ENCODE measurements at places on chromosomes 13 and 19. TPM values are rescaled to one million over a fixed set of nuclear protein-coding genes. Genes with fewer than 3 reads are reported as not detected.
A peak's percentile ranks its signal among the peaks of the same experiment; 100 is the strongest.

DNA sequence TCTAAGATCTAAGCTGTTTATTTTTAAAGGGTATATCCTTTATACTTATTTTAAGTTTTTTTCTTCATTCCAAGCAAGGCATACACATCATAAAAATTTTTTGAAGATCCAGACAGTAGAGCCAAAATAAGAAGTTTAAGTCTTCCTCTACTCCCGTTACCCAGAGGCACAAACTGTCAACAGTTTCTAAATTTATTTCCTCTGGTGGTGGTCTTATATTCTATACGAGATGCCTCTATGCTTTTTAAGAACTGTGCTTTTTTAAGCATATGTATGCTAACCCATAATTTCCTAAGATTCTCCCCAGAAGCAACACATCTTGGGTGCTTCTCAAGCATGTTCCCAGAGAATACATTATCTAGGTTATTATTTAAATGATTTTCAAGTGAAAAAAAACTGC lies 383.6 kb downstream of the COG6 start:
- H3K4me3 ChIP-seq = no peak overlapping the region
- no peak for DNase-seq
- H3K4me1 ChIP-seq = no peaks in the 10 kb centered on the region
- H3K27me3 ChIP-seq = no peaks in the 10 kb centered on the region
- no peak overlapping the region for H3K27ac ChIP-seq

- H3K36me3 ChIP-seq = no peaks in the 10 kb centered on the region
- no peaks in the 10 kb centered on the region for H3K4me1 ChIP-seq
- no peak overlapping the region for H3K4me3 ChIP-seq
- peak; percentile 42 for DNase-seq
- H3K27ac ChIP-seq = no peak overlapping the region
- H3K27me3 ChIP-seq = no peaks in the 10 kb centered on the region
Measured at GRCh38 chr19:33740811-33741396, 55.8 kb upstream of the KCTD15 start.

The ZNF772 gene
- 2.3 TPM for total RNA-seq

DNA sequence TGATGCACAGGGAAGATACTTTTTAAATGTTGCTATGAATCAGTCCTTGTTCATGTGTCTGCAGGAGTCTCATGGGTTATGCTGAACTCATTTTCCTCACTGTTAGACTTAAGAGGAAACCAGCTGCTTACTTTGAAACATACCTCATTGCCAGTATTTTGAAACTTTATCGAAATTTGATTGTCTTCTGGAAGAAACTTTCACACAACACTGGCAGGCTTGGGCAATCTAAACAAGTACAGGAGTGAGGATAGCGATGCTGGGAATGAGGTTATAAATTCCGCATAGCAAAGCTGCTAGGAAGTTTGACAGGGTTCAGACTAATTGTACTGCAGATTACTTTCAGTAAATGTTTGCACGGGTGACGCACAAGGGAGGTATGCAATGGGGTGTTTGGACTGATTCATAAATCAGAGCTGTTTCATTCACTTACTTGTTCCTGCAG lies 245.7 kb downstream of the DNAJC15 start:
- no peak overlapping the region for H3K27ac ChIP-seq
- no peaks in the 10 kb centered on the region for H3K27me3 ChIP-seq
- DNase-seq = peak; percentile 50
- no peak overlapping the region for H3K4me3 ChIP-seq
- H3K36me3 ChIP-seq = no peaks in the 10 kb centered on the region

DNA sequence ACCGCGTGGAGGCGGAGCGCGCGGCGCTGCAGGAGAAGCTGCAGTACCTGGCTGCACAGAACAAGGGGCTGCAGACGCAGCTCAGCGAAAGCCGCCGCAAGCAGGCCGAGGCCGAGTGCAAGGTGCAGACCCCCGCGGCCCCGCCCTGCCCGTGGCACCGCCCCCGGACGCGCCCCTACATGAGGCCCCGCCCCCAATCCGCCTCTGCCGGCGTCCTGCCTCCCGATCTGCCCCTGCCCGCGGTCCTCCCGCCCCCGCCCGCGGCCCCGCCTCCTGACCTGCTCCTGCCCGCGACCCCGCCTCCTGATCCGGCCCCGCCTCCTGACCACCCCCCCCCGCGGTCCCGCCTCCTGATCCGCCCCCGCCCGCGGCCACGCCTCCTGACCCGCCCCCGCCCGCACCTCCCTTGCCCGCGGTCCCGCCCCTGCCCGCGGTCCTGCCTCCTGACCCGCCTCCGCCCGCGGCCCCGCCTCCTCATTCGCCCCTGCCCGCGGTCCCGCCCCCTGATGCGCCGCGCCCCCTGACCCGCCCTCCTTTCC lies 11.7 kb downstream of the PRR36 start:
- DNase-seq = peak; percentile 63
- no peak overlapping the region for H3K27ac ChIP-seq
- H3K36me3 ChIP-seq = no peaks in the 10 kb centered on the region
- no peaks in the 10 kb centered on the region for H3K27me3 ChIP-seq
- H3K4me3 ChIP-seq = peak overlapping the region; percentile 23

DNA sequence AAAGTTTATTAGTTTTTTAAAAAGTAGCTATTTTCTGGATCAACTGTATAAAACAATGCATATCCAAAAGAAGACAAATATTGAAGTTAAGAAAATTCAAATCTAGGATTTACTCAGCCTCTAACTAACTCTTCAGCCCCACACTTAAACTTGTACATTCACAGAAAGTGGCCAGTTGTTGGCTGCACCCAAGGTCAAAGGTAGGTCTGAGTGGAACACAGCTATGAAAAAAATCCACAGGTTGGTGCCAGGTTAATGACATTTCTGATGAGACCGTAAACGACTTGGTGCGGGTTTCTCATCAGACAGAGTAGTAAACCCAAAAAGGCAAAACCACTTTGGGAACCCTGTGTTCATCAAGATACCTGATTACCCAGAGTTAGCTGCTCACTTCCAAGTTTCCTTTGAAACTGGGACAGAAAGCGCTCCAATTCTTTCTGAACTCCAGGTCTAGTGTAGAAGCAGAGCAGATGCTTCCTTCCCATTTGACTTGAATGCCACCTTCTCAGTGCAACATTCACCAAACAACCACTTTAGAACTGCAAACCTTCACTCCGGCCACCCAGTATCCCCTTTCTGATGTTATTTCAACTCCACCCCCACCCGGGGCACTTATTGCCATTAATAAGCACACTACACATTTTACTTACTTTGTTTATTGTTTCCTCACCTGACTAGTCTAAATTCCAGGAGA lies 208.3 kb upstream of the STARD13 start:
- no peaks in the 10 kb centered on the region for H3K36me3 ChIP-seq
- DNase-seq = no peak
- no peaks in the 10 kb centered on the region for H3K27me3 ChIP-seq
- no peak overlapping the region for H3K4me3 ChIP-seq
- H3K27ac ChIP-seq = no peak overlapping the region

Data from pancreas (tissue), 10 donors.